Activated CD8-positive, alpha-beta memory T cell treated with anti-CD3 and anti-CD28 coated beads, Interleukin-2, amount 10 ng/mL, durations not matched to agents 7 days and 5 days (primary cell): ENCODE measurements at places on chromosomes 13 and 19. TPM values are rescaled to one million over a fixed set of nuclear protein-coding genes. Genes with fewer than 3 reads are reported as not detected.
A peak's percentile ranks its signal among the peaks of the same experiment; 100 is the strongest.

Gene ZNF793
- total RNA-seq, result 2.7 TPM

Gene PBX4
- 39.9 TPM for total RNA-seq

DNA sequence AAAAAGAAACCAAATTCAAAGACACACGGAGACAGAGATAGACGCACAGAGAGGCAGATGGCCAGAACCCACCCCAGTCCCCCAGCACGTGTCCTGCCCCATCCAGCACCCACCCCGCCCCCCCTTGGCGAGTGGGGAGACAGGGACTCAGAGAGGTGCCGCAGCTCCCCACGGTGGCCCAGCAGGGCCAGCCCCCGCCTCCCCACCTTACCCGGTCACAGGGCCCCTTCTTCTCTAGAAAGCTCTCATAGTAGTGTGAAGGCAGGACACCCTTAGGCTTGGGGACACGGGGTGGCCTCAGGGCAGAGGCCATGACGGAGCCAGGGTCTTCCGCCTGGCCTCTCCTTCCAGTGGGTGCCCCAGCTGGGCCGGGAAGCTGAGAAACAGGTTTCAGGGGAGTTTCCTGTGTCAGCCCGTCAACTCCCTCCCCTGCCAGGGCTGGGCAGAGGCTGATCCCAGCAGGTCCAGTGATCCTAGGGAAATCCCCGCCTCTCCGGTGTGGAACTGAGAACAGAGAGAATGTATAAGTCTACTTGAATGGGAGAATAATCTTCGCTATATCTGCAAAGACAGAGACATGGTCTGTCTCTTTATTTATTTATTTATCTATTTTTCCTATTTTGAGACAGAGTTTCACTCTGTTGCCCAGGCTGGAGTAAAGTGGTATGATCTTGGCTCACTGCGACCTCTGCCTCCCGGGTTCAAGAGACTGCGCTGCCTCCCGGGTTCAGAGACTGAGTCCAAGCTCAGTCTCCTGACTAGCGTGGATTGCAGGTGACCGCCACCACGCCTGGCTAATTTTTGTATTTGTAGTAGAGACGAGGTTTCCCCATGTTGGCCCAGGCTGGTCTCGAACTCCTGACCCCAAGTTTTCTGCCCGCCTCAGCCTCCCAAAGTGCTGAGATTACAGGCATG, at the start of gene STAP2:
Gene STAP2 (minus strand): TSS at position 387 of the 915 bp plus-strand sequence. CDS start 74 bp downstream, at position 313.
- peak within 1 kb of the TSS; percentile 87 for H3K4me3 ChIP-seq
- H3K27me3 ChIP-seq, result no peaks in the 10 kb centered on the region
- DNase-seq, result no peak
- peak within 1 kb of the TSS; percentile 83 for H3K27ac ChIP-seq
- H3K36me3 ChIP-seq, result peaks cover 3% of the 10 kb centered on the region

DNA sequence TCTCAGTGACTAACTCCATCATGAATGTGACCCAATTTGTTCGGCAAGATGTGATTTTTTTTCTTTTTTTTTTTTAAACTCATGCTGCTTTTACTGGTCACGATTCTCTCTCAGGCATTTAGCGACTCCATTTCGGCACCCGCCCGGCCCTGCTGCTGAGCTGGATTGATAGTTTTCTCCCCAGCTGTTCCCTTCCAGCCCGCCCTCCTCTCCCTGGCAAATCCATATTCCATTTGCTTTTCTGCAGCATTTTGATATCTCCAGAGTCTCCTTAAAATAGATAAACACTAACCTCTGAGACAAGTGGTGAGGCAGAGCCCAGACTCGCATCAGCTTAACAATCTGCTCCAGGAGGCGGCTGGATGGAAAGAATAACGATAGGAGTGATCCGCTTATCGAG, 55.5 kb upstream of the KATNAL1 start:
- H3K36me3 ChIP-seq, result peaks cover 51% of the 10 kb centered on the region
- peaks cover 12% of the 10 kb centered on the region for H3K4me1 ChIP-seq
- no peaks in the 10 kb centered on the region for H3K27me3 ChIP-seq

- H3K4me1 ChIP-seq, result peaks cover 36% of the 10 kb centered on the region
- peak overlapping the region; percentile 100 for H3K27ac ChIP-seq
- H3K4me3 ChIP-seq, result peak overlapping the region; percentile 65
Measured at GRCh38 chr13:40776681-40777165, 5.7 kb upstream of the MRPS31 start.

GRCh38 chr19:8041531-8041931, 11.0 kb upstream of the CCL25 start:
- no peak for DNase-seq
- no peak overlapping the region for H3K4me3 ChIP-seq
- no peak overlapping the region for H3K27ac ChIP-seq
- peaks cover 10% of the 10 kb centered on the region for H3K27me3 ChIP-seq
- H3K36me3 ChIP-seq, result no peaks in the 10 kb centered on the region

Gene EEF1AKMT1
- total RNA-seq, result 10.6 TPM

GRCh38 chr13:51501592-51502152, 48.8 kb upstream of the INTS6 start:
- no peak overlapping the region for H3K4me3 ChIP-seq
- H3K27ac ChIP-seq, result no peak overlapping the region
- no peak for DNase-seq
- peaks cover 18% of the 10 kb centered on the region for H3K4me1 ChIP-seq
- H3K27me3 ChIP-seq, result peaks cover 9% of the 10 kb centered on the region

GRCh38 chr13:25677956-25678355, 306.2 kb downstream of the ATP8A2 start:
- no peak for DNase-seq
- no peaks in the 10 kb centered on the region for H3K36me3 ChIP-seq
- no peak overlapping the region for H3K4me3 ChIP-seq
- H3K27ac ChIP-seq, result no peak overlapping the region

Gene FCGBP
- total RNA-seq, result 3.2 TPM

Gene DENND1C
- total RNA-seq, result 100 TPM

DNA sequence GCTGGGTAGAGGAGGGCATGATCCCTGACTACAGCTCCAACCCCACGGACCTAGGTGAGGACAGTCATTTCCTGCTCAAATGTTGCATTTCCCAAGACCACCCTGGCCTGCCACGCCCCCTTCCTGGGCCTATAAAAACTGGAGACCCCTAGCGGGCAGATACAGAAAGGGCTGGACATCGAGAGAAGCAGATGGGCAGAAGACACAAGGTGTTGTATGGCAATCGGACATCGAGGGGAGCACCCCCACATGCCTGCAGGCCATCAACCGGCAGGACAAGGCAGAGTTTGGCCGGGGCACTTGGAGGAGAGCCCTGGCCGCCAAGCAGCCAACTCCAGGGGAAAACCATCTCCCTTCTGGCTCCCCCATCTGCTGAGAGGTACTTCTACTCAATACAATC, 746.4 kb downstream of the PCDH9 start:
- no peak overlapping the region for H3K27ac ChIP-seq
- no peaks in the 10 kb centered on the region for H3K36me3 ChIP-seq
- no peak overlapping the region for H3K4me3 ChIP-seq
- no peaks in the 10 kb centered on the region for H3K4me1 ChIP-seq
- no peaks in the 10 kb centered on the region for H3K27me3 ChIP-seq

DNA sequence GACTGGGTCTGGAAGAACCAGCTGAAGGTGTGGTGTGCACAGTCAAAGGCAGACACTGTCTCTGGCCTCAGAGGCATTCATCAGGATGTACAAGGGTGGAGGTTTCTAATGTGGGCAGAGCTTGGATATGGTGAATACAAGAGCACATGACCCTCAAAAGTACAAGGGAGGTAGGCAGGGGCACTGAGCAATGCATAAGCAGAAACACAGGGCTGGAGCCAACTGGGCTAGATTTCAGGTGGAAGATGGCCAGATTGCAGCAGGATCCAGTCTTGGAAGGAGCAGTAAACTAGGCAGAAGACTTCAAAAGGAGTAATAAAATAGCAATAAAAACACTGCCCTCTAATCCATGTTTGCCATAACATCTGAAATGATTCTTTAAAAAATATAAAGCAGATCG, 417.1 kb downstream of the OLFM4 start:
- DNase-seq, result no peak
- no peaks in the 10 kb centered on the region for H3K27me3 ChIP-seq
- no peak overlapping the region for H3K27ac ChIP-seq
- no peak overlapping the region for H3K4me3 ChIP-seq
- H3K4me1 ChIP-seq, result no peaks in the 10 kb centered on the region
- H3K36me3 ChIP-seq, result no peaks in the 10 kb centered on the region

Gene CGB2
- not detected for total RNA-seq

DNA sequence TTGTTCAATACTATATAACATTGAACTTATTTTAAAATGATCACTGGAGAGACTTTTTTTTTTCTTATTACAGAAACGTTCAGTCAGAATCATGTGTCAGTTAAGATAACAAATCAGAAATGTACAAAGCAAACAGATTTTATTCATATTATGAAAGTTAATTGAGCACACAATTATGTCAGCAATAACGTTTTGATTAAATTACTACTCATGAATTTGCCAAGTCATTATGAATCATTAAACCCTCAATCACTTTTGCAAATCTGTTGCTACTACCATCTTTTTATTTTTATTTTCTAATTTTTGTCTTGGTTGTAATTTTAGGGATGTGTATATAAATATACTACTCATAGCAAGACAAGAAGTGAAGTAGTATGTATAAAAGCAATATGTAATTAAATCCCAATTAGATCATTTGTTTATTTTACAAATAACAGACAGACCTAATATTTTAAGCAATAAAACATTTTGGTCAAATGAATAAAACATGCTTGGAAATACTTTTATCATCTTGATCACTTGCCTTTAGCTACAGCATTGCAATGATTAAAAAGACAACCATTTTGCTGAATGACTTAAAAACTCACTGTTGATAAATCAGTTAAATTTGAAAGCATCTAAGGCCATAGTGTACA, 893.4 kb upstream of the MIR17HG start:
- DNase-seq, result no peak
- H3K36me3 ChIP-seq, result no peaks in the 10 kb centered on the region
- no peaks in the 10 kb centered on the region for H3K27me3 ChIP-seq
- no peak overlapping the region for H3K4me3 ChIP-seq
- H3K4me1 ChIP-seq, result no peaks in the 10 kb centered on the region
- H3K27ac ChIP-seq, result no peak overlapping the region

DNA sequence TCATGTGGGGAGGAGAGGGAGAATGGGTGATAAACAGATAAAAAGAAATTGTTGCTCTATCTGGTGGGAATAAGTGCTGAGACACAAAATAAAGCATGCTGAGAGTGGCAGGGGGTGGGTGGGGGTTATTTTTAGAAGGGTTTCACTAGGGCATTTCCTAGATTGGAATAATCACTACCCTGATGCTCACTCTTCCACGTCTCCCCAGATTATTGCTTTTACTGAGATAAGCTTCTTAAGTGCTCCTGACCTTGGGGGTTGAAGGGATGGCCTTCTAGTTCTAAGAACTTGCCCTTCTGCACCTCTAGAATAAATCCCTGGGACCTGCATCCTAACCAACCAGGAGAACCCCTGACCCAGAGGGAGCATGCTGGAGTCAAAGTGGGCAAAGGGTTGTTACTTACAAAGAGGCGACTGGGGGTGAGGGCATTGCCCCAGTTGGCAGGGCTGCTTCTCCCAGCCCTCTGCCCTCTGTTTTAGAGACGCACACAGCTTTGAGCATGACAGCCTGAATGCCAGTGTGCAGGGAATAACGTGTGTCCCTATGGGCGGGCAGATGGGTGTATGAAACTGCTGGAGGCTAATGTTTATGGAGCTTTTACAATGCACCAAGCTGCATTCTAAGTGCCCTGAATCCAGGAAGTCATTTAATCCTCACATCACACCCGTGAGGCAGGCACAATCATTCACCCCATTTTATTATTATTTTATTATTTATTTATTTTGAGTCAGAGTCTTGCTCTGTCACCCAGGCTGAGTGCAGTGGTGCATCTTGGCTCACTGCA, 743 bp downstream of the RDH8 start:
- no peak overlapping the region for H3K4me3 ChIP-seq
- H3K4me1 ChIP-seq, result peaks cover 4% of the 10 kb centered on the region
- H3K36me3 ChIP-seq, result peaks cover 3% of the 10 kb centered on the region
- peaks cover 34% of the 10 kb centered on the region for H3K27me3 ChIP-seq

Gene SIGLEC8
- not detected for total RNA-seq

DNA sequence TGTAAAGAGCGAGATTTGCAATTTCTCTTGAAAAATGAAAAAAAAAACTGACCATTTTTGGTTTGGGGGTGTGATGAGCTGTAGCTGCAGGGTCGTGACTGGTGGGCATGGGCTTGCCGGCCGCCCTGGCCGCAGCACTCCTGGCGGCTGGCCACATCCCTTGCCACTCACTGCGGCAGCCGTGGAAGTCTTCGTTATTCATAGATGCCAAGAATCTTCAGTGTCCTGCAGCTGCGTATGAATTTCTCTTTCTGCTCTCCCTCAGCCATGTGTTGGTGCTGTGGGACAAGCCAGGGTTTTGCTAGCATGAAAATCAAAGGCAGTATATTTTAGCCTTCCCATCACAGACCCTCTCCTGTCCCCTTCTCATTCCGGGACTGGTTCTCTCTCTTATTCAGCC, 151.7 kb upstream of the TSHZ3 start:
- H3K4me1 ChIP-seq, result no peaks in the 10 kb centered on the region
- DNase-seq, result no peak
- no peak overlapping the region for H3K27ac ChIP-seq
- no peak overlapping the region for H3K4me3 ChIP-seq

- peak; percentile 57 for DNase-seq
- no peaks in the 10 kb centered on the region for H3K36me3 ChIP-seq
- peaks cover 10% of the 10 kb centered on the region for H3K4me1 ChIP-seq
Measured at GRCh38 chr13:36432106-36432544, at the start of gene CCNA1. CCNA1 (plus strand) TSS chr13:36432495; CDS start chr13:36433057, 562 bp downstream.

Gene JAK3
- 146 TPM for total RNA-seq

GRCh38 chr19:16134510-16134909, 9.0 kb upstream of the HSH2D start:
- no peaks in the 10 kb centered on the region for H3K27me3 ChIP-seq
- peaks cover 62% of the 10 kb centered on the region for H3K36me3 ChIP-seq
- H3K27ac ChIP-seq, result peak overlapping the region; percentile 12
- peaks cover 46% of the 10 kb centered on the region for H3K4me1 ChIP-seq
- no peak overlapping the region for H3K4me3 ChIP-seq

- H3K4me1 ChIP-seq, result no peaks in the 10 kb centered on the region
- no peak overlapping the region for H3K4me3 ChIP-seq
- DNase-seq, result no peak
- no peak overlapping the region for H3K27ac ChIP-seq
- H3K27me3 ChIP-seq, result peaks cover 20% of the 10 kb centered on the region
Measured at GRCh38 chr13:26583662-26584061, 26.2 kb downstream of the WASF3 start.

GRCh38 chr13:20354722-20355121, 122.6 kb upstream of the GJB6 start:
- H3K27ac ChIP-seq, result no peak overlapping the region
- no peaks in the 10 kb centered on the region for H3K27me3 ChIP-seq
- no peaks in the 10 kb centered on the region for H3K36me3 ChIP-seq
- H3K4me1 ChIP-seq, result peaks cover 12% of the 10 kb centered on the region
- no peak for DNase-seq

- H3K27me3 ChIP-seq, result no peaks in the 10 kb centered on the region
- DNase-seq, result peak; percentile 77
- H3K27ac ChIP-seq, result peak overlapping the region; percentile 80
- peak overlapping the region; percentile 73 for H3K4me3 ChIP-seq
Measured at GRCh38 chr19:45443462-45444317, 20.0 kb upstream of the ERCC1 start.
